ENCODE measurements at places on chromosomes 16 and 17.

- no peak for ATAC-seq
Observed at GRCh38 chr17:44071772-44072171, 1.2 kb downstream of the G6PC3 start.

DNA sequence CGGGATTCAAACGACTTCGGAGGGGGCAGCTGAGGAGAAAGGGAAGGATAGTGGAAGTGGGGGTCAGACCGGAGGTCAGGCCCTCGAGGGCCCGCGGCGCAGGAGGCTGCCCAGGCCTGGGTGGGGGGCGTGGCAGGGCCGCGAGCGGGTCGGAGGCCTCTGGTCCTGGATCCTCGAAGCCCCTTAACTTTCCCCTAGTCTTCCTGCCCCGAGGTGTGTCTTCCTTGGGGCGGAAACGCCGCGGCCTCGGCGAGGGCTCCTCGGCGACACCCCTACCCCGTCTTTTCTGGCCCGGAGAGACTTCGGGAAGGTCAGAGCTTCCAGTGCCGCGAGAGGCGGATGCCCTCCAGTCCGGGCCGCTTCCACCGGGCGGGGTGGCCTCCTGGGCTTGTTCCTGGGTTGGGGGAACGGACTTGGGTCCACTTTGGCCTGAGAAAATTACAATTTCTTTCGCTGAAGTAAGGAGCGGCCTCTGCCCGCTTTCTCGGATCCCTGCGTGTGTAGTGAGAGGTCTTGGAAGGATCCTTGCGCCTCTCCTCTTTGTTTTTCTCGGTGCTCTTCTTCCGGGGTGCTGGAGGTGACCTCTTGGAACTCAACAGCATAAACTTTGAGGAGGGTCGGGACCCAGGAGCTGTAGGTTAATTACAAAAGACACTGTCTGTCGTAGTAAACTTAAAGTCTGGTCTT lies 491 bp downstream of the IST1 start:
- peak; percentile 17 for ATAC-seq

- no peak for ATAC-seq
Observed at GRCh38 chr17:62630365-62631085, 3.1 kb downstream of the MRC2 start.

DNA sequence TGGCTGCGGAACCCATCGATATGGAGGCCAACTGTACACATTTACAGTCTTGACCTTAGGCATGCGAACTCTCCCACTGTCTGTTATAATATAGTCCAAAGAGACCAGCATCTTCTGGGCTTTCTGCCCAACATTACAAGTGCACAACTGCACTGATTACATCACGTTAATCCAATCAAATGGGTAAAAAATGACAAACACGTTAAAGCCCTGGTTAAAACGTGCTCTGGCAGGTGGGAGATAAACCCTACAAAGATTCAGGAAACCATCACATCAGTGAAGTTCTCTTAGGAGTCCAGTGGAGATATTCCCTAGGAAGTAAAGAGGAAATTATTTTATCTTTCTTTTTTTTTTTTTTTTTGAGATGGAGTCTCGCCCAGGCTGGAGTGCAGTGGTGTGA lies 23.7 kb upstream of the XYLT2 start:
- ATAC-seq, result no peak

DNA sequence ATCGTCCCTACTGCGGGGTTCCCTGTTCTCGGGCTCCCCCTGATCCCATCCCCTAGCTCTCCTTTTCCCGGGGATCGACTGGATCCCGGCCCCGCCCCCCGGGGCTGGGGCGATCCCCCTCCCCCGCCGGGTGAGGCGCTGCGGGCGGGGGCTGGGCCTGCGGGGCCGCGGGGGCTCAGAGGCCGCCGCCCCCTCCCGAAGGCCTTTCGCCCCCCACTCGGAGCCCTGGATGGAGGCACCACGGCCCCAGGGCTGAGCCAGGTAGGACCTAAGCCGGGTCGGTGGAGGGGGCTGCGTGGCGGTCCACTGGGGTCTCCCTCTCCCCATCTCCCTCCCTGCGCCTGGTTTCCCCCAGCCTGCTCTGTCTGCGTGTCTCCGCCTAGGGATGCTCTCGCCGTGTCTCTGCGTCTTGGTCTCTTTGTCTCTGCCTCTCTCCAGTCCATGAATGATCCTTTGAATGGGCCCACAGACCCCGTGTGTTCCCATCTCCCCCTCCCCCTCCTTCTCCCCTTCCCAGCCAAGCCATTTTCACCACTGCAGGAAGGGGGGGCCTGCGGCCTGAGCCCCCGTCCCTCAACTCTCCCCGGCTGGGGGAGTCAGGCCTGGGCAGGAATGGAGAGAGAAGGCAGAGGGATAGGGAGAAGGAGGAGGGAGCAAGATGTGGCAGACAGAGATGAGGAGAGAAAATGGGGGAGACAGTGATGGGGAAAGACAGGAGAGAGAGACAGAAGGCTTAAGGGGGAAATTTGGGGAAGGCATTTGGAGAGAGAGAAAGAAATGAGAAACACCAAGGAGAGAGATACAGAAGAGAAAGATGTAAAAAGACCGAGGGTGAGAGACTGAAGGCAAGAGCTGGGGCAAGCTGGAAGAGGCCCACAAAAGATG lies 1.7 kb upstream of the TMEM256 start:
- ATAC-seq, result no peak

GRCh38 chr17:61555127-61555566 lies 35.9 kb downstream of the NACA2 start:
- ATAC-seq, result no peak

GRCh38 chr17:81440511-81441244 lies 45.4 kb downstream of the BAHCC1 start:
- no peak for ATAC-seq

DNA sequence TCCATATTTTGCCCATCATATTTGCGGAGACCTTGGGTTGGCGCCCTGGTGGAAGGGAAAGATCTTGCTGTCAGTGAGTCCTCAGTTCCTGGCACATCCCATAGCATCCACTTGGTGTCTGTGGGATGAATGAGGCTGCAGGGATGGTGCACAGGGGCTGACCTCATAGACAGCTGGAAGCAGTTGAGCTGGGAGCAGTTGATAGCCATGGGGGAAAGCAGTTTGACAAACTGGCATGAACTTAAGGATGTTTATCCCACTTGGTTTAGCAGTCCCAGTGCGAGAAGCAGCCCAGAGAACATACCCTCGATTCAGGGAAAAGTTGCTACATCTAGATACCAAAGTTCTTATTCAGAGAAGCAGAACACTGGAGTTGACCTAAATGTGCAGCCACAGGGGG lies 80.7 kb downstream of the SNX29 start:
- ATAC-seq, result peak; percentile 79

GRCh38 chr17:50210240-50211225 lies 9.1 kb upstream of the COL1A1 start:
- ATAC-seq, result peak; percentile 67

GRCh38 chr16:916035-916799 lies 54.6 kb downstream of the LMF1 start:
- no peak for ATAC-seq

DNA sequence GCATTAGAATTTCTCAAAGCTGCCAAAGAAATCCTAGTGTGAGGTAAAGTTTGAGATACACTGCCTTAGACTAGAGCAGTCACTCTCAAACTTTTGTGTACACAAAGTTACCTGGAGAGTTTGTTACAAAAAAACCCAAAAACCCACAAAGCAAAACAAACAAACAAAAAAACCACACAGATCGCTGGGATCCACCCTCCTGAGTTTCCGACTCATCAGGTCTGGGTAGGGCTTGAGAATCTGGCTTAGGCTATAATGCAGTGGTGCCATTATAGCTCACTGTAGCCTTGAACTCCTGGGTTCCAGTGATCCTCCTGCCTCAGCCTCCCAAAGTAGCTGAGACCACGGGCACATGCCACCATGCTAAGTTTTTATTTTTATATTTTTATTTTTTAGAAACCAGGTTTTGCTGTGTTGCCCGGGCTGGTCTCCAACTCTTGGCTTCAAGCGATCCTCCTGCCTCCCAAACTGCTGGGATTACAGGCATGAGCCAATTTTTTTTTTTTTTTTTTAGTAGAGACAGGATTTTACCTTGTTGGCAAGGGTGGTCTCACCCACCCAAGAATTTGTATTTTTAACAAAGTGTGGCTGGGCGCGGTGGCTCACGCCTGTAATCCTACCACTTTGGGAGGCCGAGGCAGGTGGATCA lies 22.3 kb upstream of the SMG1 start:
- ATAC-seq, result no peak

DNA sequence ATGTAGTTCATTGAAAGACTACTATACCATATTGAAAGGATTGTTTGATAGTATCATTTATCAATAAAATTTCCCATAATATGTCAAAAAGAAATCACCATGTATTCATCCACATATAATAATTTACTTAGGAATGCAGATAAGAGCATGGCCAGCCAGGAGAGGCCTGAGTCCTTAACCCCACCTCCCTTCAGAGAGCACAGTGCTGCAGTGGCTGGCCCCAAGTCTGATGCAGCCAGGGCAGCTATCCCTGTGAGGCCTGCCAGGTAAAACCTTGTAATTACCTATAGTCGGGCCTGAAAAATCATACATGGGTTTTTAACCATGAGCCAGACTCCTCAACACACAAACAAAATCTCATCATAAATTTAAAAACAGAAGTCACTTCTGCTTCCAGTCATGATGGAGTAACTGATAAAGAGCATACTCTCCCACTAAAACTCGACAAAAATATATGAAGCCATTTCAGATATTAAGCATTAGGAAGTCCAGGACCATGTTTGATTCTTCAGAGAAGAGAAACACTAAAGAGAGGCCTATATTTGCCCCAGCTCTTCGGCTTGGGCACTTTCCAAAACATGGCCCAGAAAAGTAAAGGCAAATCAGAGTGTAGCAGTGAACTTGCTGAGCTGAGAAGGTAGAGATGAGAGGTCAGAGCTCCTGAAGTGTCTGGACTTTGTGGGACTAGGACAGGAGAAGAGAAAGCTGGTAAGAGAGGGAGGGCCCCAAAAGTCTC lies 40.9 kb upstream of the CCNF start:
- no peak for ATAC-seq

GRCh38 chr16:85491058-85491771 lies 121.9 kb upstream of the GSE1 start:
- no peak for ATAC-seq

DNA sequence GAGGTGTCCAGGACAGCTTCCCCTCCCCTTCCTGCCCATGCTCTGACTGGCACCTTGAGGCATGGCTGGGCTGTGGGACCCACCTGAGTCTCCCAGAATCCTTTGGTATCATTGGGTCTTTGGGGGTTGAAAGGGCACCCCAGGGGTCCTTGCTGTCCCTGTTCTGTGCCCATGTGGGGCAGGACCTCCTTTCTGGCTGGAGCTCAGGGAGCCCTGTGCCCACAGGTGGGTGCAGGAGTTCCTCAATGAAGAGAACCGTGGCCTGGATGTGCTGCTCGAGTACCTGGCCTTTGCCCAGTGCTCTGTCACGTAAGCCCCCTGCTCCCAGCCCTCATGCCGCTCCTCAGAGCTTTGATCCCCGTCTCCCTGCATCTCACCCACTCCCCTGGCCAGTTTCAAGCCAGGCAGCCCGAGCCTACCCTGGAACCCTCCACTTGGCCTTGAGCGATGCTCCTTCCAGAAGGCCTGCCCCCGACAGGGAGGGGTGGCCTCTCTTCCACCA lies 11.8 kb downstream of the FMNL1 start:
- ATAC-seq, result no peak

DNA sequence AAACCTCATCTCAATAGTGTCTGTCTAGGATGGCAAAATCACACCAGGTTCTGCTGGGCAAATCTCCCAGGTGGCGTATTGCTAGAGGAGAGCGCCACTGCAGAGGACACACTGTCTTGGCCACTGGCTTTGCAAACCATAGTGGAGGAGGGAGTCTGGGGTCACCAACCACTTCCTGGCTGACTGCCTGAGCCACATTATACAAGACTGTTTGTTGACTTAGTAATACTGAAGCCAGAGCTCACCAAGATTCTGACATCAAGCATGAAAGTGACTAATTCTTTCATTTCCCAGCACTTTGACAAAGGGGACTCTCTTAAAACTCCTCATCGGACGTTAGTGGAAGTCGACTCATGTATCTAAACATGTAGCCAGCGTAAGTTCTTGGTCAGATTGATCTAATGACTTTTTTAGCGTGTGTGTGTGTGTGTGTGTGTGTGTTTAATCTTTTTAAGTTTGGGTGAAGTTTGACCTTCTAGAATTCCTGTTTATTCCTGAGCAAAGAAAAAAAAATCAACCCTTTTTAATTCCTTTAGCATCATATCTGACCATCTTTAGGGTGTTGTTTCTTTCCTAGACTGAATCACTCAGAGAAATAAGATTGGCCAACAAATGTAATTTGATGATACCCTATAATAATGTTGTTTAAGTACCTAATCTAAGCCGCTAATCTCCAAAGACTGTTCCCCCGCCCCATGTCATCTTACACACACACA lies 13.7 kb downstream of the PITPNC1 start:
- ATAC-seq, result peak; percentile 50

DNA sequence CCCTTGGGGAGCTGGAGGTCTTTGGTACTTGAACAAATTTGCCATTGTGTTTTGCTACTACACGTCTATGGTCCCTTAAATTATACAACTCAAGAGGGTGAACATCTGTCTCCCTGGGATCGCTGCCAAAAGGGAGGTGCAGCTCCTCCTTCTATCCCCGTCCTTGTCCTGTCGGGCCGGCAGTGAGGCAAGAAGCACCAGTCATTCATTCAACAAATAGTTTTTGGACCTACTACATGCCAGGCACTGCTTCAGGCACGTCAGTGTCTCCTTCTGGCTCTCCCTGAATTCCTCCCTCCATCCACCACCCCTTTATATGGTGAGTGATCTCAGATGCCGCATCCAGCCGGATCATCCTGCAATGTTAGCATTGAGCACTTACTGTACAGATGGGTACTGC lies 2.2 kb upstream of the RPL38 start:
- no peak for ATAC-seq

DNA sequence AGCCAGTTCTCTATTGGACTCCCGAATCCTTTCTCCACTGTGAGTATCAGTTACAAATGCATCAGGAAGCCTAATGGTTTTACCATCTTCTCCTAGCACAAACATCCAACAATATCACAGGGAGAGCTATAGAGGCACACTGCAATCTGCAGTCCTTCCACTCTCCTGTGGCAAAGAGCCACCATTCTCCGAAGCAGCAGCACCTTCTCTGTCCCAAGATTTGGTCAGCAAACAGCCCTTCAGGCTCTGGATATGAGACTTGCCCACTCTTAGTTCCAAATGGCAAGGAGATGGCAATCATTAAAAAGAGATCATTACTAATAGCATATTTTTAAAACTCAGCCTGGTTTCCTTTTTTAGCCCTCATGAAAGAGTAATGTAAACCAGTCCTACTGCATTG lies 223.4 kb downstream of the HS3ST3A1 start:
- ATAC-seq, result no peak

GRCh38 chr16:89210165-89210903 lies 7.2 kb upstream of the ZNF778 start:
- no peak for ATAC-seq

GRCh38 chr17:6536566-6537065 lies 19.7 kb downstream of the PITPNM3 start:
- no peak for ATAC-seq

Measured in gastroesophageal sphincter (tissue), 4 donors.